Kidney epithelial cell (primary cell): ENCODE measurements at places on chromosomes 6 and 20.

DNA sequence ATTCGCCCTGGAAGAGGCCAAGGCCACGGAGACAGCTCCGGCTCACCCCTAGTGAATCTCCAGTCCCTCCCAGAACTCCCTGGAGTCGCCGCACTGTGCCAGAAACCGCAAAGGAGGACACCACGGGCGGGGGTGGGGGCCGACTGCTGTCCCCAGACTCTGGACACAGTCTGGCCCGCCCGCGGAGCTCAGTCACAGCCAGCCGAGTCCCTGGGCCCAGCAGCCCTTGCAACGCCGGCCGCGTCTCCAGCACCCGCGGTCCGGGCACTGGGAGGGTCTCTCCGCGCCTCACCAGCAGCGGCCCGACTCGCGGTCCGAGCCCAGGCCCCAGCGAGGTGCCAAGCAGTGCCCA is 518 bp downstream of the PEX6 start:
- no peak for DNase-seq

- DNase-seq, result no peak
Observed at GRCh38 chr6:46715141-46715540, 20.0 kb downstream of the PLA2G7 start.

GRCh38 chr6:154615483-154616025 is 105.1 kb upstream of the CNKSR3 start:
- DNase-seq, result peak; percentile 50

DNA sequence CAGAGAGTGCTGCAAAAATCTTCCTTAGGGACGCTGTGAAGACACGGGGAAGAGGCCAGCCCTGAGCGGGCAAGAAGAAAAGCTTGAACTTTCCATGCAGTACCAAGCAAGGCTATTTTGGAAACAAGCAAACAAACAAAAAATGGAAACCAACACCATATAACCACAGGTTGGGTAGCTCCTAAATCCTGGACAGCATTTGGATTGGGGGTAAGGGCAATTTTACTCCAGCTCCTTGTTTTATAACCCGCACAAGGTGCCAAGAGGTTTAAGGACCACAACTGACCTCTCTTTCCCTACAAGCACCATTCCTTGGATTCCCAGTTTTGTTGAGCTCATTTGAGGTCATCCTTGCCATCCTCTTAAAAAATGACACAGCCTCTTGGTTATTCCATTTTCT is 31.4 kb upstream of the SMIM29 start:
- DNase-seq, result no peak

DNA sequence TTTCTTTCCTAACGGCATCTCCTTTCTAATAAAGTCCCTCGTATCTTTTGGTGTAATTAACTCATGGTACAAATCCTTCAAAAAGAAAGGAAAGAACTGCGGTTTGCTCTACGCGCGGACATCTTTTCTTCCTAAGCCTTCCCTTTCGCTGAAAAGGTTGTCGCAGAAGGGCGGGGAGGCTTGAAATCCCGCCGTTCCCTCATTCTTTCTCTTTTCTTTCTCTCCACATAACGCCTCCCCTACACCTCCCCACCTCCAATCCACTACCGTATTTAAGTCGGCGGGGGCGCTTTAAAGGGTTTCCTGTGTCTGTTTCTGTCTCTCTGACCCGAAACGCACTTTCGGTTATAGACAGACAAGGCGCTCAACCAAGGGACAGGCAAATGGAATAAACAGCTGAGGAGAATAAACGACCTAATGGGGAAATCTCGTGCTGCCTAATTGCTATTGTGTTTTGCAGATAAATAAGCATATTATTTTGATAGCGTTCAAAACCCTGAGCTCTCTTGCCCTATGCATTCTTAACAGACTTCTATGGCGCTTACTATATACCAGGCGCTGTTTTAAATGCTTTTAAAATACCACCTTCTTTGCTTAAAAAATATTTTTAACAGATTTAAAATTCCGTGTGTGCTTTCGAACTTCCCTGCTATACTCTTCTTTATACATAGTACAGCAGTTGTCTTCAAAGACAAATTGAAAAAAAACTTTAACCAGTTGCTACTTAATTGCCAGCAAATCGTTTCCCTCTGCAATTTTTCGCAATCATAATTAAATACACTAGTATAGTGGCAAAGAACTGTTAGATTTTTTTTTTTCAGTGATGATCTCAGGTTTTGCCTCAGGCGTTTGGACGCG is 2.5 kb upstream of the HEY2 start:
- no peak for DNase-seq

DNA sequence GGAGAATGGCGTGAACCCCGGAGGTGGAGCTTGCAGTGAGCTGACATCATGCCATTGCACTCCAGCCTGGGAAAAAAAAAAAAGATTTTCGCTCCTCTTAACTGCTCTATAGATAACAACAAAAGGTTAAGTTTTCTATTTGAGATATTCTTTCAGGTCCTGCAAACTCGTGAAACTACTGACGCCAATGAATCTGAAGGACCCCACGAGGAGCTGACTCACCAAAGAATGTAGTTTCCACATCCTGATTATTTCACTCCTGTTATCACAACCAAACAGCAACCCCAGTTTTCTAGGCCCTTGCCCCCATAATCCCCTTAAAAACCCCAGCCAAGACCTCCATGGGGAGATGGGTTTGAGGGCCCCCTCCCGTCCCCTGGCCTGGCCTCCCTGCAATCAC is 58.7 kb downstream of the OTOR start:
- DNase-seq, result no peak

DNA sequence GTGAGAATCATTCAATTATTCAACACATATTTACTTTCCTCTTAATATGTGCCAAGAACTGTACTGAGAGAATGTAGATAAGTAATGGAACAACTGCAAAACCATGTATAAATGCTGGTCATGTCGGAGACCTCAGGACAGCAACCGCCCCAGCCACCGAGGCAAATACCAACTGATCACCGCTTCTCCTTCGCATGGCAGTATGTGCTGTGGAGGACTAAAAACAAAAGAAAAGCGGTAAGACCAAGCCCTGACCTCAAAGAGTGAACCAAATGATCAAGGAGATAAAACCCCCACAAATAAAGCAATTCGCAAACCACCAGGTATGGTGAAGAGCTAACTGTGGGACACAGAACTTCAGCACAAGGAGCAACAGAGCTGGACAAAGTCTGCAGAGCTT is 104.3 kb downstream of the TRERF1 start:
- DNase-seq, result no peak

DNA sequence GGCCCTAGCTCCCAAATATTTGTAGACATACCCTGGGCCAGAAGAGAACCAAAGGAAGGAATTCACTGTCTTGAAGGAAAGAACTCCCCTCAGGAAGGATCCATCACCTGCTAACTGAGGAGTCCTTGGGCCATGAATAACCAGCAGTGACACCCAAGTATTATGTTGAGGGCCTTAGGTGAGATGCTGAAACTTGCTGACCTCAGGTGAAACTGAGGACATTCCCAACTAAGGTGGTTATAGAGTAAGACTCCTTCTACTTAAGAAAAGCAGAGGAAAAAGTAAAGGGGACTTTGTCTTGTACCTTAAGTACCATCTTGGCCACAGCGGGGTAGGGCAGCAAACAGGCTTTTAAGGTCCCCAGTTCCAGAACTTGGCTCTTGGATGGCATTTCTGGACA is 491.7 kb downstream of the C6orf118 start:
- no peak for DNase-seq

DNA sequence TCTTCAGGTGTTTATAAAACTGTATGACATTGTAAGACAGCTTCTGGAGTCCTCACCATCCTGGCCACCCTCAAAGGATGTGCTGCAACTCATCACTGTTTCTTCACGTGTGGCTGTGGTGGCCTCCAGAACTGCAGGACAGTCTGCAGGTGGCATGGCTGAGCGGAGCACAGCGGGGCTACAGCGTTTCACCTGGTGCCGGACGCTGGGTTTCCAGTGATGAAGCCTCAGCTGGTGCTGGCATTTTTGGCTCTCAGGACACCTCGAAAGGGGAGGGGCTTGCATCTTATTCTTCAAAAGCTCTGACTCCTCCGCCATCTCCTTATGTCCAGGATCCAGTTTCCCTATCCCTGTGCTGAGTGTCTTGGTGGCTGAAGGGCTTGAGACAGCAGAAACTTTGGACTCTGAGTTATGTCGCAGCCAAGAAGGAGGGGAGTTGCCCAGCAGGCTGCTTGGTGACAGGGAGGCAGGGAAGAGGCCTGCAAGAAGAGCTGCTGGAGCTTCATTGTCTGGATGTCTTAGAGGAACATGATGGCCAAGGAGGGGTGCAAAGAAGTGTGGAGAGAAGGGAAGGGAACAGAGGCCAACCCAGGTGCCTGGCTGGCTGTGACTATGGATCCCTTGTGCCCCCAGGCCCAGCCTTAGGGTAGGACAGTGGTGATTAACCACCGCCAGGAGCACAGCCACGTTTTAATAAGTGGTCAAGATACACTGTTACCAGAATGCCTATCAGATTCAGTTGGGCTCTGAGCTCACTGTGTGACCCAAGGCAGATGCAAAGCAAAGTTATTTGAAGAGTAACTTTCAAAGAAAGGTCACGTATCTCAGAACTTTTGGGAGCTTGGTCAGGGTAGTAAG is 58.7 kb downstream of the GTF2H5 start:
- no peak for DNase-seq
